Thoracic aorta endothelial cell (primary cell): ENCODE measurements at places on chromosomes 5 and 9. TPM values are rescaled to one million over a fixed set of nuclear protein-coding genes. Genes with fewer than 3 reads are reported as not detected.

The SLC6A7 gene
- total RNA-seq = not detected in 2 replicates

The FGF1 gene
- 0.07 TPM in 1 of 2 replicates, not detected in the other for total RNA-seq

The GZMA gene
- total RNA-seq = not detected in 2 replicates

The SPINK6 gene
- total RNA-seq = not detected in 2 replicates

The IL17B gene
- total RNA-seq = not detected in 2 replicates

The SHISAL2B gene
- total RNA-seq = not detected in 2 replicates

The BARHL1 gene
- not detected in 2 replicates for total RNA-seq

The SLC25A48 gene
- total RNA-seq = not detected in 2 replicates

The INSL6 gene
- not detected in 2 replicates for total RNA-seq

The RNF183 gene
- not detected in 2 replicates for total RNA-seq

The PKD2L2 gene
- total RNA-seq = not detected in 2 replicates

The IL4 gene
- not detected in 2 replicates for total RNA-seq

The FOXD4 gene
- 0.14 and 0.27 TPM in 2 replicates for total RNA-seq

The SV2C gene
- not detected in 2 replicates for total RNA-seq

The EGR1 gene
- total RNA-seq = 0.79 and 0.80 TPM in 2 replicates

The DMRT3 gene
- total RNA-seq = not detected in 2 replicates

The IFNA2 gene
- not detected in 2 replicates for total RNA-seq

The STRBP gene
- 12.2 and 15.6 TPM in 2 replicates for total RNA-seq

The PDZD2 gene
- total RNA-seq = 1.7 and 4.0 TPM in 2 replicates

The IL13 gene
- total RNA-seq = not detected in 2 replicates

The ECM2 gene
- 0.07 and 0.27 TPM in 2 replicates for total RNA-seq

The IL5 gene
- not detected in 2 replicates for total RNA-seq
